ENCODE measurements at places on chromosomes 16 and 17.

GRCh38 chr16:70349783-70350182, 3.1 kb downstream of the DDX19A start:
- no peak for DNase-seq

- no peak for DNase-seq
Observed at GRCh38 chr16:73420676-73421075, 372.7 kb upstream of the ZFHX3 start.

- no peak for DNase-seq
Observed at GRCh38 chr17:70857351-70857750, 688.0 kb downstream of the KCNJ2 start.

- peak; percentile 53 for DNase-seq
Observed at GRCh38 chr16:86240716-86241363, 269.5 kb upstream of the FOXF1 start.

GRCh38 chr17:59372138-59372751, 40.8 kb downstream of the YPEL2 start:
- peak; percentile 96 for DNase-seq

GRCh38 chr17:79574656-79575055, 36.2 kb downstream of the RBFOX3 start:
- DNase-seq: no peak

- DNase-seq: no peak
Observed at GRCh38 chr16:56960681-56961281, 969 bp upstream of the CETP start.

DNA sequence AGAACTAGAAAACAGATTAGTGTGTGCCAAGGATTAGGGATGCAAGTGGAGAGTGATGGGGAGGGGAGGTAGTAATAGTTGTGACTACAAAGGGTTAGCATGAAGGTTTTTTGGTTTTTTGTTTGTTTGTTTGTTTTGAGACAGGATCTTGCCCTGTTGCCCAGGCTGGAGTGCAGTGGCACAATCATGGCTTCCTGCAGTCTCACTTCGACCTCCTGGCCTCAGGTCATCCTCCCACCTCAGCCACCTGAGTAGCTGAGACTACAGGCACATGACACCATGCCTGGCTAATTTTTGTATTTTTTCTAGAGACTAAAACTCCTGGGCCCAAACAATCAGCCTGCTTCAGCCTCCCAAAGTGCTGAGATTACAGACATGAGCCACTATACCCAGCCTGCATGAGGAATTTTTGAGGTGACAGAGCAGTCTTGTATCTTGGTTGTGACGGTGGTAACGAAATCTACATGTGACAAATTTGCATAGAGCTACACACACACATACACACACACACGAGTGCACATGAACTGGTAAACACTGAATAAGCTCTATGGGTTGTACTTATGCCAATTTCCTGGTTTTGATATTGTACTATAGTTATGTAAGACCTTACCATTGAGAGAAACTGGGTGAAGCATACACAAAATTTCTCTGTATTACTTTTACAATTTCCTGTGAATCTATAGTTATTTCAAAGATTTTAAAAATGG, 59.6 kb upstream of the TOM1L1 start:
- no peak for DNase-seq

- peak; percentile 38 for DNase-seq
Observed at GRCh38 chr16:87463722-87464690, 28.8 kb downstream of the ZCCHC14 start.

DNA sequence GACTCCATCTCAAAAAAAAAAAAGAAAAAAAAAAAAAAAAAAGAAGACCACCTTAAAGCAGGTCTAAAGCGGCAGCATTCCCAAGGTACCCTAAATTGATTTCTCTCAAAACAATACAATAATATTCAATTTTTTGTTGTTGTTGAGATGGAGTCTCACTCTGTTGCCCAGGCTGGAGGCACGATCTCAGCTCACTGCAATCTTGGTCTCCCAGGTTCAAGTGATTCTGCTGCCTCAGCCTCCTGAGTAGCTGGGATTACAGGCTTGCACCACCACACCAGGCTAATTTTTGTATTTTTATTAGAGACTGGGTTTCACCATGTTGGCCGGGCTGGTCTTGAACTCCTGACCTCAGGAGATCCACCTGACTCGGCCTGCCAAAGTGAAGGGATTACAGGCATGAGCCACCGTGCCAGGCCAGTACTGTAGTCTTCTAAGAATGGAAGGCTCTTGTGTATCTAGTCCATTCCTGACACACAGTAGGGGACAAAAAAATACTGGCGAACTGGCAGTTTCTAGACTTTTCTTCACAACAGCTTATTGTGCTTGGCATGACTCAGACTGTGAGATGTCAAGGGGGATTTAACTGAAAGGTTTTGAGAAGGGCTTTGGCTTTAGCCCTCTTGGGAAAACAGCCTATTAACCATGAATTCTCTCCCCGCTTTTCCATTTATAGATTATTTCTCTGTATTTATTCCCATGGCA, 17.3 kb downstream of the CDR2 start:
- DNase-seq: peak; percentile 7

GRCh38 chr16:16099320-16099719, 124.0 kb downstream of the ABCC6 start:
- DNase-seq: no peak

DNA sequence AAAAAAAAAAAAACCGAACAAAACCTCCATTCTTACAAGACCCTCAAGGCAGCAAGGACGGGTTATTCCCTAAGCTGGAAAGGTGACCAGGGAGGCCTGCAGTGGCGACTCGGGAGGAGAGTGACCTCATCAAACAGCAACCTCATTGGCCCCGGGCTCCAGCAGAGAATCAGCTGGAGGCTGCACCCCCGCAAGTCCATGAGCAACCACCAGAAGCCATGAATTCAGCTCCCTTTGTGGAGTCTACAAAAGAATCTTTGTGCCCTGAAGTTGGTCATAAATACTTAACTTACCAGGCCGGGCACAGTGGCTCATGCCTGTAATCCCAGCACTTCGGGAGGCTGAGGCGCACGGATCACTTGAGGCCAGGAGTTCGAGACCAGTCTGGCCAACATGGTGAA, 80.9 kb upstream of the CREBBP start:
- DNase-seq: no peak

DNA sequence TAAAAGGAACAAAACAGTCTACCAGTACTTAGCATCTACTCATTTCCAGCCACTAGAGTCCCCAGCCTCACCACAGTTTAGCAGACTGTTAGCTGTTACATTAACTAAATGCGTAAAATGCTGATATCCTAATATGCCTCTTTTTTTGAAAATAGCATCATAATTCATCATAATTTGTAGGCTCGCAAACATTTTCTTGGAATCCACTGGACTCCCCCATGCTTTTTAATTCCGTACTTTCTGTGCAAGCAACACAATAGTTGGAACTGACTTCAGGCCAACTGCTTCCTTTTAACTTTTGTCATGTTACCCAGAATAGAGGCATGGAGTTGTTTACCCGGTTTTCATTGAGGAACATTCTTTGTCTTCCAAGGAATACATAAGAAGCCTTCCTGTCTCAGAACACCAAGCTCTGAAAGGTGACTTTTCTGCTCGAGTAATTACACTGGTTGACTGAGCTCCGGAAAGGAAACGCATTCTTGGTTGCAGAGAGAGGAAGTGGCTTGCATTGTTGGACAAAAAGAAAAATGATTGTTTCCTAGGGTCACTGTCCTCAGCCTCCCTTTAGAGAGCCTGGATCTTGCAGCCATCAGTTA, 30.9 kb upstream of the SEC14L1 start:
- DNase-seq: peak; percentile 48

DNA sequence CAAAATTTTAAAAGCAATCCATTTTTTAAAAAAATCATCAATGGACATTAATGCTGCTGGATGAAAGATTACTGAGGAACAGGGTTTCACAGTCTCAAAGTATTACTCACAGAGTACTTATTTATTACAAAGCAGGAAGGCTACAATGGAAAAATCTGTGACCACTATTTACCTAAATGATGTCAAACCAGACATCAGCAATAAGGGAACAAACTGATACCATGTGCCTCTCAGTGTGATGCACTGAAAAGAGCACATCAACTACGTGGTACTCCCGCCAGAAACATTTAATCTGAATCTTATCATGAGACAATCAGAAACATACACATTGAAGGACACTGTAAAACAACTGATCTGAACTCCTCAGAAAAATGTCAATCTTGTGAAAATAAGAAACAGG, 124.2 kb downstream of the PARN start:
- DNase-seq: peak; percentile 68

DNA sequence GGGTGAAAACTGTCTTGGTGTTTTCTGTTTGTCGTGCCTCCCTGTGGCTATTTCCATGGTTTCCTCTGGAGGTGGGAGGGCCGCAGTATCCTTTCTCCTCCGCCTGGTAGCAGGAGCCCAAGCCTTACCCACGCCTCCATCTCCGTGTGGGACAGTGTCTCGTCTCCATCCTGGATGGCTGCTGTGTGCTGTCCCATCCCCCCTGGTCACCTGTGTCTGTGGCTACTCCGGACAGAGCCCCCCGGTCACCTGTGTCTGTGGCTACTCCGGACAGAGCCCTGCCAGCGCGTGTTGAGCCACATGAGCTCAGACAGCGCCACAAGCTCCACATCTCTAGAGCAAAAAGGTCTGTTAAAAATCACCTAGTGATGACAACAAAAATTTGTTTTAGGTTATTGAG, 198.2 kb upstream of the CHMP6 start:
- DNase-seq: no peak

DNA sequence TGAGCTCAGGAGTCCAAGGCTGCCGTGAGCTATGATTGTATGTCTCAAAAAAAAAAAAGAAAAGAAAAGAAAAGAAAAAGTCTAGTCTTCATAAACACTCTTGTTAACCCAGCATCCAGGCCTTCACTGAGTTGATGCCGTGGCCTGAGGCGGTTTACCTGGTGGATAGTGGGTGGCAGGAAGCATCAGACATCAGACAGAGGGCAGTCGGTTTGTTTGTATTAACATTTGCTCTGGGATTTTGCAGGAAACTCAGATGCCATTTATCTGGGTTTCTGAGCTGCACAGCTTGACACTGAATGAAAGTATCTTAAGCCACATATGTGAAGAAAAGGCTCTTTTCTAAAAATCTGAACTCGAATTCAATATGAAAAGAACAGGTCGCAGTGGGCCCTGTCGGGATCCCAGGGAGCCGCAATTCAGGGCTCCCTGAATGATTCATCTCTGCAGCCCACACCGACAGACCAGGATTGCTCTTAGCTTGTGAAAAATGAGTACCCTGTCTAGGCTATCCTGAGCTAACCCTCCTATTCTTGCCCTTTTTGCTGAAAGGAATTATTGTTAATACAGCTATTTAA, 1.1 kb upstream of the DBNDD1 start:
- DNase-seq: no peak

- DNase-seq: no peak
Observed at GRCh38 chr17:69528035-69528434, 113.5 kb downstream of the MAP2K6 start.

- DNase-seq: peak; percentile 62
Observed at GRCh38 chr16:10609402-10609774, 29.0 kb upstream of the EMP2 start.

DNA sequence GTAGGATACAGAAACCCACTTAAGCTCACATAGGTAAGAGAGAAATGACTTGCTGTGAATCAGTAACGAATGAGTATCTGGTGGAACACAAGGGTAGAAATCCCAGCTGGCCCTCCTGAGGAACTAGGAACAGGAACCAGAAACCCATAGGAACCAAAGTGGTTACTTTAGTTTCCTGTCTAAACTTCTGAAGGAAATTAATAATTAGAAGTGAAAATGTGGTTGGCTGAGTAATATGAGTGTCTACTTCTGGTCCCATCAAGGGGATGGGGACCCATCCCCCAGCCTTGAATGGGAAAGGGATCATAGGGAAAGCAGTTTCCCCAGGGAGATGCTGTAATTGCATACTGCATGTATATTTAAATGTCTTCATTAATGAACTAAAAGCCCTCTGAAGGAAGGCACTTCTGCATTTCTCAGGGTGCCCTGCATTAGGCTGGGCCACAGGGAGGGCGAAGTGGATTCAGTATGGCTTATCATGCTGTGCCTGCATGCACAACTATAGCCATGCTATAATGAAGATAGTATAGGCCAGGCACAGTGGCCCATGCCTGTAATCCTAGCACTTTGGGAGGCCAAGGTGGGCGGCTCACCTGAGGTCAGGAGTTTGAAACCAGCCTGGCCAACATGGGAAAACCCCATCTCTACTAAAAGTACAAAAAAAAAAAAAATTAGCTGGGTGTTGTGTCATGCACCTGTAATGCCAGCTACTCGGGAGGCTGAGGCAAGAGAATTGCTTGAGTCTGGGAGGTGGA, 45.6 kb downstream of the CYB5B start:
- DNase-seq: no peak

DNA sequence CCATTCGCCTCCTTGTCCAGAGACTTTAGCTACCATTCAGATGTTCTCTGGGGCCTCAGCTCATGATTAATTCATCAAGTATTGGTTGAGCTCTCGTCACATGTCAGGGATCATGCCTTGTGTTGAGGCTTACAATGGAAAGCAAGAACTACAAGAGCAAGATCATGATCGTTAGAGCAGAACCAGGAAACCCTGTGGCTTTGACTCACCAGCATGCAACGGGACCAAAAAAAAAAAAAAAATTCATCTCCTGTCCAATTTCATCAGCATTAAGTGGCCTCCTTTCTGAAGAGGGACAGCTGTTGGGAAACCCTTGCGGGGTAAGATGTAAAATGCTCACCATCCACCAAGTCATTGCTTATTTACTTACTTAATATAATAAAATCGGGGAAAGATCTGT, 12.1 kb upstream of the USP10 start:
- DNase-seq: peak; percentile 95

- DNase-seq: no peak
Observed at GRCh38 chr16:30725418-30725792, 22.8 kb upstream of the PHKG2 start.

DNA sequence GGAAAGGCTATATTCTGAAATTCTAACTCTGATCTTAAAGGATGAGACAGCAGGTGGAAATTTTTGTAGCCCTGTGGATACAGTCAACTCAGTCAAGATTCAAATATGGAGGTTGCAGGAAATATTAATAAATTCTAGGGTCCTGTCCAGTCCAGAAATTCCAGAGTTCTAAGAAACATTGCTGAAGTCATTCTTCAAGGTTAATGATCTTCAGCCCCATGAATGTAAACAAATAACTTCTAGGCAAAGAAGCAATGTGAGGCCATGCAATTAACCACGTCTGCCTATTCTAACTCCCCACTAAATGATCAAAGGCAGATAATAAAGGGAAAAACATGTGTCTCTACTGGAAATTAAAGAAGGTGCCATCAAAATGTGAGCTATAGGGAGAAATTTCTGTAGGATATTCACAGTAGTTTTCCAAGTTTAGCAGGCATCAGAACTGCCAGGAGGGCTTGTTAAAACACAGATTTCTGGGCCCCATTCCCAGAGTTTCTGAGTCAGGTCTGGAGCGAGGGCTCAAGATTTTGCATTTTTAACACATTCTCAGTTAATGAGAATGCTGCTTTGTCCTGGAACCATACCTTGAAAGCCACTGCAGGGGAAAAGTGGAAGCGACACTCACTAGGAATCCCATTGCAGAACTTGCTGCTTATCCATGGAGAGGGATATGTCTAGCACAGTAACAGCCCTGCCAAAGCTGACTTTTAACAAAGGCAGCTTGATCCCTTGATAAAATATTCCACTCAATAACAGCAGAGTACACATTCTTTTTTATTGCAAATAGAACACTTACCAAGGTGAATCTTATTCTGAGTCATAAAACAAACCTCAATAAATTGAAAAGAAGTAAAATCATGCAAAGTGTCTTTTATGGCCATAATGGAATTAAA, 61.8 kb downstream of the DNAH3 start:
- DNase-seq: peak; percentile 16

- no peak for DNase-seq
Observed at GRCh38 chr17:73286863-73287296, 24.9 kb downstream of the CDC42EP4 start.

- DNase-seq: peak; percentile 51
Observed at GRCh38 chr16:71358464-71358998, at the start of gene CALB2. Gene CALB2, plus strand, starts transcription at chr16:71358723. Its CDS starts 70 bp downstream, at chr16:71358793.

All from mesenchymal stem cell (in vitro differentiated cells and primary cell).